ENCODE measurements at places on chromosomes 1 and 21.

- no peak for DNase-seq
Observed at GRCh38 chr1:37574834-37575480, 18.2 kb downstream of the DNALI1 start.

DNA sequence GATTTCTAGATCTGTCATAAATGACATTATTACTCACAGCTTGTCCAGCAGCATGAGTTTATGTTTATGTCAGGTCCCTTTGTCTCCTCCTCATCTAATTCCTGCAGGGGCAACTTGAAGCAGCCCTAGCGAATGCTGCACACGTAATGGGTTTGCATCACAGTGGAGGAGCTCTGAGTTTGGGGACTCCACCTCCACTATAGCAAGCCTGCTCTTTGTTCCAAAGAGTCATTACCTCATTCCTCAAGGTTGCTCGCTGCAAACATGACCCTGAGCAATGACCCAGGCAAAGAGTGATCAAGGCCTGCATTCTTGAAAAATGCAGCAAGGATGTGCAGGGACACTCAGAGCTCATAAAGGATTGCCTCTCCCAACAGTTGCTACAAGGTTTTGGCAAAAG is 261.9 kb downstream of the HHIPL2 start:
- DNase-seq = no peak

- DNase-seq = no peak
Observed at GRCh38 chr1:224781800-224782199, 147.7 kb upstream of the DNAH14 start.

DNA sequence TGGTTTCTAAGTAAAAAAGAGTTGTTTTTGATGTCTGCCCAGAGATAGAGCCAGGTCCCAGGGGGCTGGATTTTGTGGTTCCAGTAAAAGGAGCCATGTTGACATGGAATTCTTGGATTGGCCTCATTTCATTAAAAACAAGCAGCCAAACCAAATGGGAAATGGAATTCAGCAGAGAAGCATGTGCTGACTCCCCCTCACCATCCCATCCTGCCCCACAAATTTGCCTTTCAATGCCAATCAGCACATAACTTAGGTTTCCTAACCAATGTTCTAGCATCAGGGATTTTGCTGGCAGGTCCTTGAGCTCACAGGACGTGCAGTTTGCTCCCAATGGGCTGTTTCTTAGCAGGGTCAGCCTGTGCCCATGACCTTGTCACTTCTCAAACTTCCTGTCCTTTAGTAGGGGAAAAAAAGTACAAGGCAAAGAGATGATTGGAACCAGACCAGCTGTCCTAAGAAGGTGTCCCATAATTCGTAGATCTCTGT is 101.5 kb upstream of the GADD45A start:
- DNase-seq = no peak

DNA sequence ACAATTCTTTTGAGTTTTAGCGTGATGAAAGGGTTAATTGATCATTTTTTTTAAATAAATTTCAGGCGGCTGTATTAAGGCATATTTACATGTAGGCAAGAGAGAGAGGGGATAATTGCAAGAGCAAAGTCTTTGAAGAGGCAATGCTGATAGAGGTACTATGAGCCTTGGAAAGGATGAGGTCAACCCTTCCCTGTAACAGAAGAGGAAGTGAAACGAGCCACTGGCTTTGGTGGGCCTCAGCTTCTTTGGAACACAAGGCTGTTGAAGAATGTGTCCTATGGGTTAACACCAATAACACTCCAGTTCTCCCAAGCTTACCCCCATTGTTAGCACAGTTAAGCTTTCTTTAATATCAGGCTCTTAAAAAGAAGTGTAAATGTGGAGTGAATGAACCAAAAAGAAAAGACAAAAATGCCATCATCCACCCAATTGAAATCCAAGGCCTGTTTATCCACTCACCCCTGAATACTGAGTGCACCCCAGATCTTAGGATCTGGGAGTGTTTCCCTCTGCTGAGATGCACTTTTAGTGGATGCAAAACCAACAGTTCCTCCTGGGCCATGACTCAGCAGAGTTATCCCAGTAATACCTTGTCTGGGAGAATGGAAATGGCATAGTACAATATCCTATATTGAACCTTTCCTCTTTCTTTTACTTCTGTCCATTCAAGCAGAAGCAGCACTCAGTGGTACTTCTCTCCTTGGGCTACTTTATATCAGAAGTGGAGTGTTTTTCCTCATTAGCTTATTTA is 216.4 kb downstream of the SLC44A5 start:
- DNase-seq = peak; percentile 55

DNA sequence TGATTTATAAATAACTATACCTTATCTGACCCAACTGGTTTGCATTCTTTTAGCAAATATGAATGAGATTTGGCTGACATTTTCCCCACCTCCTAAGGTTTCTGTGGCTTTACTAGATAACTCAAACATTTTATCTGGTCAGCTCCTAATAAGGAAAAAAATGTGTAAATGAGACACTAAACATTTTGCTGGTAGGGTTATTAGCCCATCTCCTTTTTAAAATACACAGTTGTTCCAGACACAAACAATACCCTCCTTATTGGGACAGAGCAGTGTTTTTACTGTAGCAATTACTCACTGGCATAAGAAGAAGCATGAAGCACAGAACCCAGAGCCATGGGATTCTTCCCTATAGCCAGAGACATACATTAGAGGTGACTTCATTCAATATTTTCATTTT is 53.8 kb upstream of the NUF2 start:
- no peak for DNase-seq

- no peak for DNase-seq
Observed at GRCh38 chr1:237179503-237179902, 137.5 kb downstream of the RYR2 start.

GRCh38 chr1:44717156-44717555 is 13.8 kb downstream of the RNU5D-1 start:
- no peak for DNase-seq

DNA sequence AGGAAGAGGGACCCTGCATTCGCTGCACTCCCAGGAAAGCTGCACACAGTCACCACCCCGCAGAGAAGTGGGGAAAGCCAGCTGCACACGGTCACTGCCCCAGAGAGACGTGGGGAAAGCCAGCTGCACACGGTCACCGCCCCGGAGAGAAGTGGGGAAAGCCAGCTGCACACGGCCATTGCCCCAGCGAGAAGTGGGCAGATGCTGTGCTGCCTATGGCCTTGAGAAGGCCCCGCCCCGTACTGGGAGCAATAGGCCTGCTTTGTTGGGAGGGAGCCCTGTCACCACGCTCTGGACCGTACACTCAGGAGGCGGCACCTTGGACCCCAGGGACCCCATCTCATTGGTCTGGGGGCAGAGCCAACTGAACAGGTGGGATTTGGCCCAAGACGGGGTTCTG is 4.3 kb upstream of the GPR153 start:
- DNase-seq = no peak

DNA sequence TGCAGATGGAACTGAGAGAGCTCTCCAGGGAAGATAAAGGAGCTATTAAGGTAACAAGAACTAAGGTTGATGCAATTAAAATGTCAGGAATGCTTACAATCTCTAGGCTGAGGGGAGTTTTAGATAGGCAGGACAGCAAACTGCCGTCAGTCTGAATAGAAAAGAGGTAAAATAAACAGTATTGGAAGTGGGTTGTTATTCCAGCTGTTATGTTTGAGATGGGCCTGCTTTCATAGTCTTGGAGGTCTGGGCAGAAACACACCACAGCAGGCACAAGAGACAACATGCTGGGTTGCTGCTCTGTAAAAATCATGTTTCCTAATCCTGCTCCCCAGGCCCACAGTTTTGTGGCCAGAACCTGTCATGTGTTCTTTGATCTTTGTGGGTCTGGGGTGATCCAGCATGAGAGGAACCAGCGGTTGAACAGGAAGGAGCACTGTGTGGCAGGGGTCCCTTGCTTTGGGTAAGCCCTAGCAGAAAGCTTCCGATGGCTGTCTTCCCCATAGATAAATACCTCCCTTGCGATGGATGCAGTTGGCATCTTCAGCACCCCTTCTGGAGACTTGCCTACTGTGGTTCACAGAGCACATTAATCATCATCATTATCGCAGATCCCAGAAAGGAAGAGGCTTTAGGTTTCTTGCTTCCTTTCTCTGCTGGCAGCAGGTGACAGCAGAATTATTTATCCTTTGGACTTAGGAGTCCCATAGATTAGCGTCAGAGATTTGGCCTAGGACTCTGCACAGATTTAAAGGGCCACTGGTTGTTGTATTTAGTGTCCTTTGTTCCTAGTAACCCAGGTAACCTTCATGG is 97.1 kb downstream of the AK5 start:
- DNase-seq = no peak

DNA sequence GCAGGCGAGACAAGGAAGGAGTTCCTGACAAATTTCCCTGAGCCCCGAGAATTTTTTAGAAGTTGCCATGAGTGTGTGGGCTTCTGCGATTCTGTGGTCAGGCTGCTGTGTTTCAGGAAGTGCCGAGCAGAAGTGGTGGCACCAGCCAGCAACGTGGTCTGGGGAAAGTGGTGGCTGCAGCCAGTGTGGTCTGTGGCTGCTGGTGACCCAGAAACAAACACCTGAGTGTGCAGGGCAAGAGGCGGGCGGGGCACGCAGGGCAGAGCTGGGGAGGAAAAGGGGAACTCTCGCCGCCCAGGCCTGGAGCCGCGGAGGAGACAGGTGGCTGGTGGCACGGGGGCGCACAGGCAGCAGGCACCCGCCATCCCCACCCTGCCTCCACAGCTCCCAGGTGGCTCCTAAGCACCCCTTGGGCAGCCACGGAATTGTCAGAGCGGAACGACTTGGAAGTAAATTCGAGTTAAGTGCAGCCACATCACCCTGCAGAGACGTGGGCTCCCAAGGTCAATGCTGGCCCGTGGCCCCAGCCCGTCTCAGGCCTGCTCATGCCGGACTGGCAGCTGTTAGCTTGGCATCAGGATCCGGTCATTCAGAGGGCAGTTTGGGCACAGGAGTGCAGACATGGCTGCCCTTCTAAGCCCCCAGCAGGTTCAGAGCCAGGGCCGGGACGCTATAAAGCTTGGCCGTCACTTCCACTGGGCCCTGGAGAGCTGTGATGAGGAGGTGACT is 25.1 kb downstream of the PRDM16 start:
- DNase-seq = no peak

DNA sequence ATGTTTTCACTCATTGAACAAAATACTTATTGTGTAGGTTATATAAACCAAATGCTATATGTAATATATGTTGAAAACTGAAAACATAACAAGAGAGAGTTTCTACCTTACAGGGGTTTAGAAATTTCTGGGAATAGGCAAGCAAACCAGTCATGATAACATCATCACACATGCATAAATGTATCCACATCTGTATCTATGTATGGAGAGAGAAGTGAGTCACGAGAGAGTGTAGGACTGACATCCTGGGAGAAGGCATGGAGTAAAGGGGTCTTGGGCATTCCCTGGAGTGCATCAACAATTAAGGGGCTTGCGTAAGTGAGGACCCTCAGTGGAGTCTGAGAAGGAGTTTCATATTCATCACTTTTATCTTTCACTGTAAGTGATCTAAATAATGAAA is 65.5 kb downstream of the PCNX2 start:
- no peak for DNase-seq

DNA sequence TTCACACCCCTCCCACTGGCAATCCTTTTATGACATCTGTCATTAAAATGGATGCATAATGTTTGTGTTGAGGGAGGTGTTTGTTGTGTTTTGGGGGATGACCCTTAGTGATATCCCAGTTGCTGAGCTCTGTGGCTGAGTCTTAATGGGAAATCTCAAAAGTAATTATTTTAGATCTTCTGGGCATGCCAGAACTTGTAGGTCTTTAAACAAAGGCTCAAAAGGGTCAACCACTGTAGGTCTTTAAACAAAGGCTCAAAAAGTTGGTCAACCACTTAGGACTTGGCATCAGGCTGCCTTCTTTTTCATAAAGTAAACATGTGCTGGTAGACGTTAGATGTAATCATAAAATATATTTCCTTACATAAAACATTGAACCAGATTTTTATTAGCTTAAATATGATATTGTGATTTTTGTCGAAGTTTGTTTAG is 78.0 kb downstream of the CDC14A start:
- no peak for DNase-seq

DNA sequence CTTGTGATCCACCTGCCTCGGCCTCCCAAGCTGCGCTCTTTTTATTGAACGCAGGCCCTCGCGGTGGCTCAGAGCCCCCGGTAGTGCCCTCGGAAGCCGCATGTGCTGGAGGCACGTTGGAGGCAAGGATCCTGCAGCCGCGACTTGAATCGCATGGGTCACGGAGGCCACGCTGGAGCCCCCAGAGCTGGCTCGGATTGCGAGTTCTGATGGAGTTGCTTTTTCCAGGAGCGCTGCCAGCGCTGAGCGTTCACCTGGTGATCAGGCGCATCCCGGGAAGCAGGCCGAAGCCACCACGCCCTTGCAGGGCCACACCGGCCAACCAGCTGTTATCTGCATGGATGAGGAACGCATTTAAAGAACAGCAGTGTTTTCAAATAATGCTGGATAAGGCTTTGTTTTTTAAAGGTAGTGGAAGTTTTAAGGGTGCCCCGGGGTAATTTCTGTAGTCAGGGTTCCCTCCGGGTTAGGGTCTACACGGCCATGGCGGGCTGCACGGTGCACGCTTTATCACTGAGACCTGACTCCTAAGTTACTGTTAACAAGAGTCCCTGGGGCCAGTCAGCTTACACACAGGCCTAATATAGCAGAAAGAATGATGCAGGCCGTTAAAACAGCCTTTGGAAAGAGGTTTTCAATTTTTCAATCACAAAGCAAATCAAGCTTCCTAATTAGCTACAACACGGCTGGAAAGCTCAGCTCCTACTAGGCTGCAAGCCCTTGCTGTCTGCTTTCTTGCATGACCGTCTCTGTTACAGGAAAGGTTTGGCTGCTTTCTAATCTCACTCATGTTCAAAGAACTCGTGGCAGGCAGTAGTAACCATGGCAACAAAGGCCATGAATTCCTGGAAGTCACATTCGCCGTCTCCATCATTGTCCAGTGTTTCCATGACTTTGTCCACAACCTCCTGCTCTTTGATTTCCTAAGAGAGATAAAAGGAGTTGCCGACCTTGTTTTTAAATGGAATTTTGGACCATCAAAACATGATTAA is 6.0 kb downstream of the S100B start:
- DNase-seq = no peak

GRCh38 chr1:70277875-70278274 is 56.7 kb downstream of the SRSF11 start:
- no peak for DNase-seq

All from NAMALWA (cell line).